ENCODE measurements at places on chromosomes 2 and 18.
A peak's percentile ranks its signal among the peaks of the same experiment; 100 is the strongest.

DNA sequence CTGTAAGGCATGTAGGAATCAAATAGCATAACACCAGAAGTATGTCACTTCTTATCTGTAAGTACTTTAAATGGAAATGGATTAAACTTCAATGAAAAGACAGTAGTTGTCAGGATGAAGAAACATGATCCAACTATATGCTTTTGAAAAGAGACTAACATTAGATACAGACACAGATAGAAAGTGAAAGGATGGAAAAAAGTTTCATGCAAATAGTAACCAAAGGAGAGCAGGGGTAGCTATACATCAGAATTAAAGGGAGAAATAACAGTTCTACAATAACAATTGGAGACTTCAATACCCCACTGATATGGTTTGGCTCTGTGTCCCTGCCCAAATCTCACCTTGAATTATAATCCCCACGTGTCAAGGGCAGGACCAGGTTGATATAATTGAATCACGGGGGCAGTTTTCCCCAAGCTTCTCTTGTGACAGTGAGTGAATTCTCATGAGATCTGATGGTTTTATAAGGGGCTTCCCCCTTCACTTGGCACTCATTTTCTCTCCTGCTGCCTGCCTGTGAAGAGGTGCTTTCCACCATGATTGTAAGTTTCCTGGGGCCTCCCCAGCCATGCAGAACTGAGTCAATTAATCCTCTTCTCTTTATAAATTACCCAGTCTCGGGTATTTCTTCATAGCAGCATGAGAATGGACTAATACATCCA lies 205.4 kb upstream of the CDH2 start:
- DNase-seq = no peak

- DNase-seq = no peak
These were observed 427.6 kb downstream of the BCL11A start for GRCh38 chr2:60125611-60126426.

GRCh38 chr2:190462611-190463010 lies 54.5 kb downstream of the MFSD6 start:
- no peak for DNase-seq

DNA sequence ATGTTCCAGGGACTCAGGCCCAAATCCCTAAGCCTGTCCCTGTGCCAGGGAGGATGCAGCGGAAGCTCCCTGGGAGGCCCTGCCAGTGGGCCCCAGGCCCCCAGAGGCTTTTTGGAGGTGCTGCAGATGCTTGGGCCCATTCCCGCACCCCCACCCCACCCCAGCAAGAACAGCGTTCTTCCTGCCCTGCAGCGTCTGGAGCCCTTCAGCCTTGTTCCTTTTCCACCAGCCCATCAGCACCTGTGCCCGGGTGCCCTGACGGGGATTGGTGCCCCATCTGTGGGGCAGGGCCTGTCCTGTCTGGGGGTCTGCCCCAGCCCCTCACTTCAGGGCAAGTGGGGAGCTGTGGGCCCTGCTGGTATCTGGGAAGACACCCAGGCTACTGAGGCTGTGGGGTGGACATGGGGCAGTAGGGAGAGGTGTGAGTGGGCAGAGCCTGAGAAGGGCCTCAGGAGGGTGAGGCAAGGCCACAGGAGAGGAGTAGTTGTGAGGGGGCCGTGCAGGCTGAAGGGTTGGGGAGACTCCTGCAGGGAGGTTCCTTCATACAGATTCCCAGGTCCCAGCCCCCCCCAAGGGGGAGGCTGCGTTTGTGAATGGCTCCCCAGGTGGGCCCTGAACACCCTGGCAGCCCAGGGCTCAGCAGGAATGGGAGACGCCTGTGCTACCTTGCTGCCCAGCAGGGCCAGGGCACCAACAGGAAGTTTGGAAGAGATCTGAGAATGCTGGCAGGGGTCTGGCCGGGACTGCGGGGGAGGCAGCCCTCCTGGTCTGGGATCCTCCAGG lies 2.4 kb downstream of the RNPEPL1 start:
- DNase-seq = no peak

DNA sequence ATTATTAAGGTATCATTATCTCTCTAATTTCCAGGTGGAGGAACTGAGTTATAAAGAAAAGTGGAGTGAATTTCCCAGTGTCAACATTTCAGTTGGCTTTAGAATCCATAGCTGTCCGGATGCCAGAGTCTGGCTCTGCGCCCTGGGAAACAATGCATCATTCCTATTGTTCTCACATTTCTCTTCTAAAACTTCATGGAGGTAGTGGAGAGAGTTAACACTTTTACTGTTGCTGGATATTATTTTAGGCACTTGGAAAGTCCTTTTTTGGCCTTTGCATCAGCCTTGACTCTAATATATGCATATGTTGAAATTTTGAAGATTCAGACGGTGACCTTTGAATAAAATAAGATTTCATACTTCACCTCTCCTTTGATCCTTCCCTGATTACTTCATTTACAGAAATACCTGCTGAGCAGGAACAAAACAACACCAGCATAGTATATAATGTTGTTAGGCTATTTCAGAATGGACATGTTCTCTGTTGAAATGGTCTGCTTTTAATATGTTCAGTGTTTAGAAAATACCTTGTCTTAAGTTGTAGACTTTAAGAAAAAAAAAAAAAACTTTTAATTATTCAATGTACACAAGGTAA lies 148.8 kb downstream of the EPHA4 start:
- DNase-seq = peak; percentile 49

DNA sequence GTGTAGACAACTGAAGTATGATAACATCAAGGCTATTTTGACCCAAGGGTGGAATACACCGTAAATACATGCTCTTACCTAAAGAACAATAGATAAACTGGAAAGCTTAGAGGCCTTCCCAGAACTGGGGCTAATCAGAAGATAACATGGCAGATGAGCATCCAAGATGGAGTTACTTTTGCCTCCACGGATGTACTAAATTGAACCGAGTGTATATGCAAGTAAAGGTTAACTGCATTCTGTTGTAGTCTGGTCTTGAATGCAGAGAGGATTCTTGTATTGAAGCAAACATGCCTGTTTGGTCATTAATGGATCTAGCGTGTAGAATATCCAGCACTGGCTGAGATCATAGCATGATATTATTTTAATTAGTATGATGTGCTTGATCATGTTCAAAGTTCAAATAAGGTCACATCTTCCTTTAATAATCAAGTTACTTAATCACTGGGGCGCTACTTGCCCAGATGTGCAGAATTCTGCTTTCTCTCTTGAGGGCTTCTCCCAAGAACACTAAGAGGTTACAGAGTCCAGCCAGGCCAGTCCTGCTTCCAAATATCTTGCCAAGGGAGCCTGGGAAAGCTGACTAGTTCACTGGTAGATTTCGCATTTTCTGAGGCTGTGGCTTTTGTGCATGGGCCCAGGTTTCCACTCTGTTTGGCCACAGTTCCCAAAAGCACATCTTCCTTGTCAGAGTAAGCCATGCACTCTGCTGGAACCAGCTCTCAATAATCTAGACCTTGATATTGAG lies 37.5 kb upstream of the ACSL3 start:
- no peak for DNase-seq

- no peak for DNase-seq
These were observed 57.7 kb upstream of the MAP4K3 start for GRCh38 chr2:39494784-39495251.

DNA sequence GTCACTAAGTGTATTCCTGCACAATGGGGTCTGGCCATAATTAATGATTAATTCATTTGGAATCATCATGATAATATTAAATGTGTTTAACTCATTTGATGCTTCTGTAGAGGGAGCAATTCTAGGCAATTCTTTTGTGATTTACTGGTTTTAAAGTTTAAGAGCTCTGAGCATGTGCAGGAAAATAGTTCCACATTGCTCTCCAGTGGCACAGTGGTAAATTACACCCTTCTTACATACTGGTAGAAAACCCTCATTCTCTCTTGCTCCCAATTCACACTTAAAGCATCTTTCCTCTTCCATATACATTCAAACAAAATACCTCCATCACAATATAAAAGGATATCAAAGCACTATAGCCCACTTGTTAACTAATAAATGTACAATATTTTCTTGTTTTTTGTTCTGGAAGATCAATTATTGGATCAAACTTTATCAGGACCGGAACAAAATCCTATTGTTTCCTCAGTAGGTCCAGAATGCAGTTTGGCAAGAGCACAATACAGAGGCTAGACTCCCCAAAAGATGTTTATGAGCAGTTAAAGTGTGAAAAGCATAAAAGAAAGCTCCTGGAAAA lies 844.3 kb downstream of the MBD2 start:
- DNase-seq = peak; percentile 69
